Activated T-cell treated with anti-CD3 and anti-CD28 coated beads, Interleukin-2, amount 50 U/mL, for 24 hours (primary cell): ENCODE measurements at places on chromosomes 12 and 14.

- no peak for DNase-seq
Measured at GRCh38 chr14:65410640-65411039, 1.9 kb upstream of the FUT8 start.

- no peak for DNase-seq
Measured at GRCh38 chr12:13135371-13136178, 32.1 kb upstream of the GSG1 start.

GRCh38 chr12:102993537-102993936 lies 36.1 kb downstream of the ASCL1 start:
- DNase-seq, result no peak

GRCh38 chr12:28941248-28941647 lies 207.8 kb upstream of the FAR2 start:
- DNase-seq, result no peak

GRCh38 chr12:91778091-91778832 lies 367.4 kb downstream of the BTG1 start:
- no peak for DNase-seq

- peak; percentile 63 for DNase-seq
Measured at GRCh38 chr14:92922883-92923743, at the start of gene CHGA. Gene CHGA (plus strand): TSS chr14:92923150. CDS start chr14:92923360, 210 bp downstream.

- DNase-seq, result no peak
Measured at GRCh38 chr14:61640158-61641136, 54.9 kb upstream of the HIF1A start.

GRCh38 chr12:124847113-124848074 lies 16.3 kb downstream of the SCARB1 start:
- DNase-seq, result no peak

- DNase-seq, result peak; percentile 45
Measured at GRCh38 chr14:75981426-75982265, at the start of gene TGFB3. Gene TGFB3 (minus strand): TSS chr14:75981995. CDS start chr14:75980893, 1,102 bp downstream.

GRCh38 chr12:45131506-45131905 lies 80.6 kb upstream of the DBX2 start:
- no peak for DNase-seq

DNA sequence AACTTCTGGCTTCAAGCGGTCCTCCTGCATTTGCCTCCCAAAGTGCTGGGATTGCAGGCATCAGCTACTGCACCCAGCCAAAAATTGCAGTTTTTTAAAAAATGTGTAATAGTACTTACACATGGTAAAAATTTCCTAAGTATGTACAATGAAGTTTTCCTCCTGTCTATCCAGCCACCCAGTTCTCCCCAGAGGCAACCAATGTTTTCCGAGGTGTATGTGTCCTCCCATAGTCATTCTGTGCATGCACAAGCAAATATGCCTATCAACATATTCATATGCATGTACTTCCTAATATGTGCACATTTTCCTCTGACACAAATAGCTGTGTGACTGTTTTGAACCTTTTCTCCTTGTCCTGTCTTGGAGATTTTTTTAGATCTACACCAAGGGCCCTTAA lies 195.0 kb downstream of the SLC5A8 start:
- no peak for DNase-seq

GRCh38 chr12:104549815-104550480 lies 93.2 kb downstream of the CHST11 start:
- no peak for DNase-seq

DNA sequence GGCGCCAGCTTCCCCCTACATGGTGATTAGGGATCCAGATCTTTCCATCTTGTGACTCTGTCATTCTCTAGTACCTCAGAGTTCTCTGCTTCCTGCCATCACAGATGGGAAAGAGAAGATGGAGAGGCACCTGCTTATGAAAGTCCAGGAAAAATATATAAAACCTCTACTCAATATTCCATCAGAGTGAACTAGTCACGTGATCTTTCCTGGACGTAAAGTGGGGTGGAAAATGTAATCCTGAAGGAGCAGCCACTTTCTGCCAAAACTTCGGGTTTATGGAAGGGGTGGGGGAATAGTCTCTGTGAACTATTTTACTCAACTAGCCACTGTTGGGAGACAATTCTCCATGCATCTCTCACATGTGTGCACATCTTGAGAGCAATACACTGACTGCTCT lies 47.7 kb downstream of the STAB2 start:
- no peak for DNase-seq

DNA sequence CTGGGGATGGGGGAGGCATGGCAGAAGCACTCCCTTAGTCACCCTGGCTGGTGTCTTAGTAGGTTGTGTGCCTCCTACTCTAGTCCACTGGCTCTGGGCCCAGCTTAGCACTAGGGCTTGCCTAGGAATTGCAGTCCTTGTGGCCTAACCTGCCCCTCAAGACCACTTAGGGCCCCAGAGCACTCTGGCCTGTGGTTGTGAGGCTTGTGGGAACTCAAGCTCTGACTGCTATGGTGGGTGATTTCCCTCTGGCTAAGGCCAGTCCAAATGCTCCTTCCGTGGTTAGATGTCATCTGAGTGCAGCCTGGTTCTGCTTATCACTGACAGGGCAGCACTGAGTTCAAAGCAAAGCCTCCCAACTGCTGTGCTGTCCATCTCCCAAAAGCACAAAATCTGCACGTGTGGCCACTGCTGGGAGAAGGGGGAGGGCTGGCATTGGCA lies 20.2 kb downstream of the FGD4 start:
- DNase-seq, result no peak

- no peak for DNase-seq
Measured at GRCh38 chr12:26890784-26891183, 47.0 kb downstream of the INTS13 start.

DNA sequence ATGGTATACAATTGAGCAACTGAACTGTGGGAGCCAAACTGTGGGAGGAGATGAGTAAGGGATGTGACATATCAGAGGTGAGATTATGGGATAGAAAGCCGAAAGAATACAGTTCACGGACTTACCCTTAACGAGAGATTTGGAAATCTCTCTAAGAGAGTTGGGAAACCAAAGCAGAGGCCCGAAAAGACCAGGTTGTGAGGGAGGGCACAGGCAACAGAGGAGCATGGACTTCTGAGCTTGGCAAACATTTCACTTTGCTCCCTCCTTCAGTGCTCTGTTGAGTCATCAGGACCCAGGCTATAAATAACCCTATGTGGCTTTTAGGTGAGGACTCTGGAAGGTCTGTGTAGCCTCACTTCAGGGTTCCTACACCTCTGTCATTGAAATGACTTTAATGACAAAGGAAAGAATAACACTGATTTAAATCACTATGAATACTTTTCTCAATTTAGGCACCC lies 120.6 kb downstream of the TGFB3 start:
- DNase-seq, result no peak

GRCh38 chr12:104505095-104505818 lies 48.5 kb downstream of the CHST11 start:
- no peak for DNase-seq

GRCh38 chr14:35368139-35368460 lies 36.4 kb downstream of the NFKBIA start:
- DNase-seq, result no peak

DNA sequence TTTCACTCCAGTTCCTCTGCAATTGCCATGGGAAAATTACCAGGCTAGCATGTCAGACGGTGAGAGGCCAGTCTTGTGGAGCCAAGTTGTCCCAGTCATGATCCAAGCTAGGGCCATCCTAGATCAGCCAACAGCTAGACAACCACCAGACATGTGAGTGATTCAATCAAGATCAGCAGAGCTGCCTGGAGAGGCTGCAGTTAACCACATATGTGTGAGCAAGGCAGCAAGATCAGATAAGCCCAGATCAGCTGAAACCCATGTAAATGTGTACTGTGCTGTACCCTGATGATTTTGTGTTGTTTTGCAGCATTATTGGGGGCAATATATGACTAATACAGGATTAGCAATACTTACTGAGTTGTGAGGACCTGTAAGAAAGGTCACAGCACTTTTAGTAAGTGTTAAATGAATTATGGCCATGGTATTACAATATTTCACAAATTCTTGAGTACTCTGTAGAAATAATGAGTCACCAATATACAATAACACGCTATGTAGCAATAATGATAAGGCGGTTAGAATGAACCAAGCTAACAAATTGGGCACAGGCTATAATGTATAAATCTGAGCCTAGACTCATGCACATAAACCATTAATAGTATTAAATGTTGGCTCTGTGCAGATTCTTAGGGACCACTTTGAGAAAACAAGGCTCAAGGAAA lies 91.4 kb downstream of the SUDS3 start:
- no peak for DNase-seq

GRCh38 chr12:588024-588322 lies 75.3 kb downstream of the NINJ2 start:
- DNase-seq, result no peak

- DNase-seq, result no peak
Measured at GRCh38 chr12:131331148-131331750, 377.5 kb downstream of the ADGRD1 start.

GRCh38 chr12:6562881-6563280 lies 5.2 kb downstream of the NOP2 start:
- DNase-seq, result no peak

DNA sequence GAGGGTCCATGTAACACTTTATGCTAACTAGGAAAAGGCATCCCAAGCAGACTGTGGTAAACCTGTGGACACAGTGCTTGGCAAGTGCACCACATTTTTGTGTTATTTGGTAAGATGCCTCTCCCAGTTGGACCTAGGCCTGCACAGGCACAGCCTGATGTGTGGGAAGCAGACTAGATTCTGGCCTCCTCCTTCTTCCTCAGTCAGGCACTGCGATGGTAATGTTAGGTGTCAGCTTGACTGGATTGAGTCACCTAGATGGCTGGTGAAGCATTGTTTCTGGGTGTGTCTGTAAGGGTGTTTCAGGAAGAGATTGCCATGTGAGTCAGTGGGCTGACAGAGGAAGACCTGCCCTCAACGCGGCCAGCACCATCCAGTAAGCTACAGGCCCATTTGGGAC lies 25.3 kb upstream of the RHOJ start:
- DNase-seq, result no peak

- no peak for DNase-seq
Measured at GRCh38 chr14:47332939-47333338, 342.5 kb downstream of the MDGA2 start.

DNA sequence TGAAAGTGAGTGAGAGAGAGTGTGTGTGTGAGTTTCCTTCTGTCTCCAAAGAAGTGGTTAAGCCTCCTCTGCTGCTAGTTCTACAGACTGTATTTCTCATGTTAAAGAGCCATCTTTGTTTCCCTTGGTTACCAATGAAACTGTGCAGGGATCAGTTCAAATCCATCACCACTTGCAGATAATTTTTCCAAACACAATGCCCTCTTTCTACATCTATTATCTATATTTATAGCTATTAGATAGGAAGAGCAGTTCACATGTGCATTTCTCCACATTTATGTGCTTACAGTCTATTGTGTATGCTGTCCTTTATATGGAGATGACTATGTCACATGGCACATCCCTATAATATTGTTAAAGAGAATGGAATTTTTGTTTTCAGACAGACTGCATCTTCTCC lies 2.2 kb upstream of the DAAM1 start:
- no peak for DNase-seq

DNA sequence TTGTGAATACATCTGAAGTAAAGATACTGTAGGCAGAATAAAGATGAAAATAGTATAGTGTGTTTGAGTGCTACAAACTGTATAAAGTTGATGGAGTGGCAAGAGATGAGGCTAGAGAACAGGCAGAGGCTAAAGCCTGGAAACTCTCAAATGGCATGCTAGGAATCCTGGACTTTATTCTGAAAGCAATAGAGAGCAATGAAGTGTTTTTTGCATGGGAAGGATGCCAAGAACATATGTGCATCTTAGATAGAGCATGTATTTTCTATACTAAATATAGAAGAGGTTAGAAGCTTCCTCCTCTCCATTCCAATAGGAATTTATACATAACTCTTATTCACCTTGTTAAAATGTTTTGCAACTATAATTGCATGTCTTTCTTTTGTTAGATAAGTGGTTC lies 86.3 kb upstream of the TMTC2 start:
- no peak for DNase-seq

- DNase-seq, result no peak
Measured at GRCh38 chr14:42673963-42674362, 1067.3 kb downstream of the LRFN5 start.

DNA sequence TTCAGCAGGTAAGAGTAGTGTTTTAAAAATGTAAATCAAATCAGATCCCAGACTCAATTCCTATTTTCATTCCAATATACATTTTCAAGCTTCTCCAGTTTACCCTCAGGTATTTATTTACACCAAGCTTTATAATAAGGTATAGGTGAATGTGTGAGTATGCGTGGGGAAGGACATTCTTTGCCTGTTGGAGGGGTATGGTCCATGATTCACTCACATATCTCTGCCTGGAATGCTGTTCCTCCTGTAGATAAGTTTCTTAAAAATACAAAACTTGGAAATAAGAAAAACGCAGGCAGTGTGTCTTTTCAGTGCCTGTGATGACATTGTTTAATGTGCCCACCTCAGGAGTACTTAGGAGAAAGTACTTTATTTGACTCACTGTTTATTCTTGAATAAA lies 118.6 kb downstream of the CCDC91 start:
- no peak for DNase-seq

GRCh38 chr12:57754411-57755193 lies at the start of gene MARCHF9:
Gene MARCHF9 (plus strand): TSS chr12:57755103. CDS start chr12:57755529, 426 bp downstream.
- peak; percentile 87 for DNase-seq

DNA sequence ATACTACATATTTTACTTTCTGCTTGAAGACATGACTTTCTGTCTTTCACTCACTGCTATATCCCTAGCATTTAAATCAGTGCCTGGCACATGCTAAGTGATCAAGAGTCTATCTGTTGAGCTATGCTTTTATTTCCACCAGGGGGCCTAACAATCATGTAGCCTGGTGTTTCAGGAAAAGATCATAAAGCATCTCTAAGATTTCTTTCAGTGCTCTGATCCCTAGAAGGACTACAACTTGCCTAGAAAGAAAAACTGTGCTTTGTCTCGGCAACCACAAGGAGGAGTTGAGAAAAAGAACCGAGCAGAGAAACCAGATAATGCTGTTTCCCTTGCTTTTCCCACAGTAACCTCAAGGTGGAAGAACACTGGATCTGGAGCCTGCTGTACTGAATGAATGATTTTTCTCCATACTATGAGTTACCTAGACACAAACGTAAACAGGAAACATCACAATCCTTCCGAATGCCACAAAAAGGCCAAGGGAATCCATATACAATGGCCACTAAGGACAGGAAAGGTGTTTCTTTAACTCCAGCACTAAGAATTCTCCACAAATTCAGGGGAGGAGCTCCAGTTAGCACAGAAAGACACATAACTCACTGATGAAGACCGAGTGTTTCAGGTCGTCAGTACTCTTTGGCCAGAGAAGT lies 1.2 kb downstream of the CRY1 start:
- no peak for DNase-seq

DNA sequence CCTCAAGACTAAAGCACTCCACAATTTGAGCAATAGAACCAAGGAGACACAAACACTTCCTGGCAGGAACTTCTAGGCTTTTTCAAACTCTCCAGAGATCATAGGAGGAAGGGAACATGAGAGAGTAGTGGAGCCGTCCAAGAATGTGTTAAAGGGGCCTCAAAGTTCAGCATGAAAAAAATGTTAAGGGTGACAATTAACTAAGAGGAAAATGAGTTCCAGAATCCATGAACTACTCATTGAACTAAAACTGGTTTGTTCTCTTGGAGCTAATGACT lies 122.0 kb downstream of the WIF1 start:
- DNase-seq, result no peak
